ENCODE measurements at places on chromosomes 5 and 9. TPM values are rescaled to one million over a fixed set of nuclear protein-coding genes. Genes with fewer than 3 reads are reported as not detected.

The GPR21 gene
- 0.44 TPM for polyA plus RNA-seq

The PCDHB2 gene
- polyA plus RNA-seq: 2.2 TPM

The GABRB2 gene
- 0.76 TPM for polyA plus RNA-seq

The IFNA13 gene
- not detected for polyA plus RNA-seq

The ABO gene
- polyA plus RNA-seq: 1.3 TPM
